Stimulated activated CD8-positive, alpha-beta memory T cell treated with anti-CD3 and anti-CD28 coated beads, Interleukin-15, amount 100 ng/mL, for 24 hours (primary cell): ENCODE measurements at places on chromosomes 1 and 21.

- DNase-seq, result no peak
Measured at GRCh38 chr1:190852611-190853010, 374.9 kb upstream of the BRINP3 start.

- DNase-seq, result no peak
Measured at GRCh38 chr1:231091831-231092301, 51.8 kb upstream of the FAM89A start.

GRCh38 chr1:27306892-27307761, 14.8 kb upstream of the TMEM222 start:
- DNase-seq, result no peak

DNA sequence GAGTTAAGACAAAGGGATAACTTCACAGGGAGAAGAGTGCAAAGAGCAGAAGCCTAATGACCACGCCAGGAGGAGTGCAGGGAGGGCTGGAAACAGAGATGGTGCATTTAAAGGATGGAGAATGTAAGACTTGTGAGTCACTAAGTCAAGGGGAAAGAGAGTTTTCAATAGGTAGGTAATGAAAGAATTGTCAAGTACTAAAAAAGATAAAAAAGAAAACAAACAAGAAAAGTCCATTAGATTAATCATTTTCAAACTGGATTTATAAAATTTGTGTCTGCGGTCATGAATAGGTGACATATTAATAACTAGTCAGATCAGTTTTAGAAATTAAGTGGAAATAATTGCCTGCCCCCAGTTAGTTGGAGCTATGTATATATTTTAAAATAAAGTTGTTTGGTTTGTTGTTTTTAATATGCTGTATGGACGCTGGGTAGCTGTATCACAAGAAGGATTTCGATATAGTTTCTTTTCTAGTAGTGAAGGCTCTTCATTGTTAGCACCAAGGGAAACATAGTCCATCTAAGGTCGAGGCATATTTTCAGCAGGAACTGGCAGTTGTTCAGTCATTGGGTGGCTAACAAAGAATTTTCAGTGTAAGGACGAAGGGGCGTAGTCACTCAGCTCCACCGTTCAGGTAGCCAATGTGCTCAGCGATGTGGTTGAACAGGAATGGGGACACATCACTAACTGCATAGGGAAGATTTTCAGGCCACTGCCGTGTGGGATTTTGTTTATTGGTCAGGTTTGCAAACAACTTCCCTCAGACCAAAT, 203.0 kb downstream of the TGFB2 start:
- DNase-seq, result no peak

DNA sequence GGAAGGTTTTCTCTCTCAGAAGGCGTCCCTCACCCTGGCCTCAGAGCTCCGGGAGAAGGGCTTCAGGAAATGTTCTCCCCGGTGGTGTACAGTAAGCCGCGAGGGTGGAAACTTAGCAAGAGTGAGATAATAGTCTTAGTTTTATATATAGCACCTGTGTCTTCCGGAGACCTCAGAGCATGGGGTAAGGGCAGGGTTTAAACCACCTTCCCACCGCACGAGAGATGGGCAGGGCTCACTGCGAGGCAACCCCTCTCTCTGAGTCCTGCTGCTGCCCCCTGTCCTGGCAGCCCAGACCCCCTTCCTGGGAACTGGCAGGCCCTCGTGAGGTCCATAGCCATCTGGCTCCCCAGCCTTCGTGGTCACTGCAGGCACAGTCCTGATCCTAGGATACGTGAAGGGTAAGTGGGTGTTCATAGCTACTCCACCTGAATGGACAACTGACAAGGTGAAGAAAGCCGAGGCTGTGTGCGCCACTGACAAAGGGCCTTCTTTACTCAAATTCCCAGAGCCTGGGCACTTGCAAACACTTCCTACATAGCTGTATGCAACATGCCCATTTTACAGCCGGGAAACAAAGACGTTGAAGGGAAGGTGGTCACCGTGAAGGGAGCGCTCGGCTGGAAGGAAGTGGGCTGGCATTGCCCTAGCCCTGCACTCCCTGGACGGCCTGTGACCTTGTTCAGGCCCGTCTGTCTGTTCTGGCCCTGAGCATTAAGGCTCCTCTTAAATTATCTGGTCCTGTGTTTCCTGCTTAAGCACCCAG, 26.9 kb downstream of the ITPKB start:
- DNase-seq, result no peak

DNA sequence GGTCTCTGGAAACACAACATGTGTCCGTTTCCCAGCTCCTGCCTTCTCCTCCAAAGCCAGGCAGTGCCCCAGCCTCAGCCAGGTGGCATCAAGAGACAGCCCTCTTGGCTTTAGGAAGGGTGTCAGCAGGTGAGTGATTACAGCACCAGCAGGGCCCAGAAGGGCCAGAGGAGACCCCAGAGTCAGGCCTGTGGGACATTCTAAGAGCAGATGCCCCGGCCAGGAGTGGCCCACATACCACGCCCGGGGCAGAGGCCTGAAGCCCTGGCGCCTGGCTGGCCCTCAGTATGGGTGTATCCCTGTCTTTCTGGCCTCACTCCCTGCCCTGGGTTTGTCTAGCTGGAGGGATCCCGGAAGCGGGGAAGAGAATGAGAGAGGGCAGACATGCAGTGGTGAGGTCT, 109.2 kb downstream of the CASZ1 start:
- DNase-seq, result no peak

DNA sequence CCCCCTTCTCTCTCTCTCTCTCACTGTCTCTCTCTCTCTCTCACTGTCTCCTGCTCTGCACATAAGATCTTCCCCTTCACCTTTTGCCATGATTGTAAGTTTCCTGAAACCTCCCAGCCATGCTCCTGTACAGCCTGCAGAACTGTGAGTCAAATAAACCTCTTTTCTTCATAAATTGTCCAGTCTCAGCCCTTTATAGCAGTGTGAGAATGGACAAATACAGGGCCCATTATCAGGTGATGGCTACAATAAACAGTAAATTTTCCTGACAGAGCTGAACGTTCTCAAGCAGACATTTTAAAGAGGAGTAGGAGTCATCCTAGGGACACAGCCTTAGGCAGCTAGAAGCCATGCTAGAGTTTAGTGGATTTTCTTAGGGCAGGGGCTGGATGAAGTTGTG, 1679.7 kb upstream of the B3GALT2 start:
- DNase-seq, result no peak

- DNase-seq, result no peak
Measured at GRCh38 chr1:198641501-198641900, 2.7 kb downstream of the PTPRC start.

DNA sequence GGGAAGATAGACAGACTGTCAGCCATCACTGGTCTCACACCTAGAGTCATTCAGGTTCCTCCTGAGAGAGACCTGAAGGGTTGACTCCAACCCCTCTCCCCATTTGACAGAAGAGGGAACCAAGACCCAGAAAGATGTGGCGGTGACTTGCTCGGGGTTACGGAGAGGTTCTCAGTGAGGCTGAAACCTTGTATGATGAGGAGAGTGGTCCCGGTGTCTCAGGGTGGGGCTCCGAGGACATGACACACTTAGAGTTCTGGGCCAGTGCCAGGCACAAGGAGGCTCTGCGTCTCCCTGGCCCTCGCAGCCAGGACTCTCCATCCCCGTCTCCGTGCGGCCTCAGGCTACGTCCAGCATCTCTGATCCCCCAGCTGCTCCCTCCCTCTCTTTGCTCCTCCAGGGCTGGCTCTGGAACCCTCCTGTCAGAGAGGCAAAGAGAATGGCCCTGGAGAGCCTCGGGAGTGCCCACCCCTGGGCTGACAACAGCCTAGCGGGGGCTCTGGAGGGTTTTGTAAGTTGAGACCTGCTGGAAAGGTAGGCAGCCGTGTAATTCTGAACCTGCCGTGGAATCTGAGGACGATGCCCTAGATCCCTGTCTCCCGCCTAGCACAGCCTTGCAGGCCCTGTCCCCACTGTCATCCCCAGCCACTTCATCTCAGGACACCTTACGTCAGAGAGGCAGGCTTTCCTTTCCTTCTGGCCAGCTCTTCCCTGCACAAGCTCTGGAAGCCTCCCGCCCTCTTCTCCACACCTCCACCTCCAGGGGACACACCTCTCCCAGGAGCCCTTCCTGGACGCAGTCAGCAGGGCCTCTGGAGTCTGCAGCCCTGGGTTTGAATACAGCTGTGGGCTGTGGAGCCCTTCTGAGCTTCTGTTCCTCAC, 4.1 kb downstream of the EFHD2 start:
- no peak for DNase-seq

DNA sequence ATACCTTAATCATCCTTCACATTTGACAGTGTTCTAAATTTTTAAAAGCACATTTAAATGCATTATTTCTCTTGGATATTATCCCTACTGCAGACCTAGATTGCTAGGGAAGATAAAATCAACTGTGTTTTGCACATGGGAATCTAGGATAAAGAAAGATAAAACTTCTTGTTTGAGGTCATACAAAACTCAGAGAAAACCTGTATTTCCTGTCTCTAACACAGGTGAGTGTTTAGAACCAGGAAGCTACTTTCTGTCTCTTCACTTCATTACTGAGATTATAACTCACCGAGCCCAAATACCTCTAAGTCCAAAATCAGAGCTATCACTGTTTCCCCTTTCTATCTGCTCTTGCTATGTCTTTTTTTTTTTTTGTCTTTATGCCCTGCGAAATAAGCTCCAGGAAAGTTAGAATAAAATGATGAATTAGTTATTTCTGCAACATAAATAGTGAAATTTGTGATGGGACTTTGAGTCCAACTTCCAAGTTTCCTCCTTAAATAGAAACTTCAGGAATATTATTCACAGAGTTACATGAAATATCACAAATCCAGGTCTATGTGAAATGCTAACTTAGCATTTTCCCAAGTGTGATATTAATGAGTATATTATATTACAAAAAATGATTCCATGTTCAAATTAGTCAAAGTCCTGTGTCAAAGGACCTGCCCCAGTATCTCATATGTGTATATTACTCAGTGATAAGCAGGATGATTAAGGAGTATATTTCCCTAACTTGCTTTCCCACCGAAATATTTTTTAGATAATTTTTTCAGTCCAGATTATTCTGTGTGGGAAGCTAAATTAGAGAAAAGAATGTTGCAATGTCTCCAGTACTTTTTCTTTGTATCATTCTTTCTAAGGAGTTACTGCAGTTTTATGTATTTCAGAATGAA, 226.4 kb downstream of the PLA2G4A start:
- DNase-seq, result no peak

DNA sequence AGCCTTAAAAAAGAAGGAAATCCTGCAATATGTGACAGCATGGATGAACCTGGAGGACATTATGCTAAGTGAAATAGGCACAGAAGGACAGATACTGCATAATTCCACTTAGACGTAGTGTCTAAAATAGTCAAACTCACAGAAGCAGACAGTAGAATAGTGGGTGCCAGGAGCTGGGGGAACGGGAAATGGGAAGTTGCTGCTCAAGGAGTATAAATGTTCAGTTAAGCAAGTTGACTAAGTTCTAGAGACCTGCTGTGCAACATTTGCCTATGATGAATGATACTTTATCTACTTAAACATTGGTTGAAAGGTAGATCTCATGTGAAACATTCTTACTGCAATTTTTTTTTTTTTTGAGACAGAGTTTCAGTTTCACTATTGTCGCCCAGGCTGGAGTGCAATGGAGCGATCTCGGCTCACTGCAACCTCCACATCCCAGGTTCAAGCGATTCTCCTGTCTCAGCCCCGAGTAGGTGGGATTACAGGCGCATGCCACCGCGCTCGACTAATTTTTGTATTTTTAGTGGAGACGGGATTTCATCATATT, 197.8 kb downstream of the HIVEP3 start:
- no peak for DNase-seq

GRCh38 chr21:15301736-15302135, 236.9 kb upstream of the NRIP1 start:
- DNase-seq, result no peak

DNA sequence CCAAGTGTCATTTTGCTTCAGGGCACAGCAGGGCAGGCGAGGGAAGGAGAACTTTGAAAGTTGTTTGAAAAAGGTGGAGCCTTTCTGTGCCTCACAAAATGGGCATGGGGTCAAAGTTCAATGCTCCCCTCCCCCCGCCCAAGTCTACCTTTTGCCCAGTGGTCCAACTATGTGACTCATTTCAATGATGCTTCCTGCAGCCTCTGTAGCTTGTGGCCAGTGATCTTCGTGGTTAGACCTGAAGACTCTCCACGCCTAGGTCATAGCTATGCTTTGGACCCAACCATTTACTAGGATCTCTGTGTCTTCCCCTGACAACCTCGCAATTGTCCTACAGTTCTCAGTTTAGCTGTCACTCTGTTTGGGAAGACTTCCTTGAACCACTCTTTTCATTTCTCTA, 280.3 kb upstream of the GJB5 start:
- no peak for DNase-seq

- DNase-seq, result no peak
Measured at GRCh38 chr1:81867235-81867634, 66.5 kb downstream of the ADGRL2 start.

- no peak for DNase-seq
Measured at GRCh38 chr1:164886101-164886500, 327.1 kb downstream of the PBX1 start.

DNA sequence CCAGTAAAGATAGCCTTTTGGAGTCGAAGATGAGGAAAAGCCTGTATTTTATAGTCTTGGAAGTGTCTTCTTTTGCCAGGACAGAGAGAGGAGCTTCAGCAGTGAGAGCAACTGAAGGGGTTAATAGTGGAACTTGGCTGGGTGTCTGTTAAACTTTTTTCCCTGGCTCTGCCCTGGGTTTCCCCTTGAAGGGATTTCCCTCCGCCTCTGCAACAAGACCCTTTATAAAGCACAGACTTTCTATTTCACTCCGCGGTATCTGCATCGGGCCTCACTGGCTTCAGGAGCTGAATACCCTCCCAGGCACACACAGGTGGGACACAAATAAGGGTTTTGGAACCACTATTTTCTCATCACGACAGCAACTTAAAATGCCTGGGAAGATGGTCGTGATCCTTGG, at the start of gene VCAM1:
TSS of gene VCAM1 (plus strand) at position 253 of the 400 bp plus-strand sequence. CDS start at position 372, 119 bp downstream.
- no peak for DNase-seq

DNA sequence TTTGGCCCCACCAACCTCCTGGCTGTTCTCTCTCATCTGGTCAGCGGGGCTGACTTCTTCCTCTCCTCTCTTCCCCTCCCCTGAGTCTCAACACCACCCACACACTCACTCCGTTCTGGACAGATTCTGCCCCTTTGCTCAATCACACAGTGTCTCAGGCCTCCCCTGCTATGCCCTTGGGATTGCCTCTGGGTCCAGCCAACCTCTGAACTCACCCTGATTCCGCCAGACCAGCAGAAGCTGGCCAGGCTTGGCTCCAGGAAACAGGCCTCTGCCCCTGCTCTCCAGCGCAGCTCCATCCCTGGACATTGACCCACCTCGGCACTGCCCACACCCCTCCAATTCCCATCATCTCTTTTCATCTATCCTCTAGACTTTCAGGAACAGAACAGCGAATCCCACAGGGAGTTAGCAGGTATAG, 22.1 kb downstream of the AHDC1 start:
- DNase-seq, result no peak

- no peak for DNase-seq
Measured at GRCh38 chr1:200429221-200429751, 19.4 kb upstream of the ZNF281 start.
